ENCODE measurements at places on chromosomes 3 and 15. TPM values are rescaled to one million over a fixed set of nuclear protein-coding genes. Genes with fewer than 3 reads are reported as not detected.

DNA sequence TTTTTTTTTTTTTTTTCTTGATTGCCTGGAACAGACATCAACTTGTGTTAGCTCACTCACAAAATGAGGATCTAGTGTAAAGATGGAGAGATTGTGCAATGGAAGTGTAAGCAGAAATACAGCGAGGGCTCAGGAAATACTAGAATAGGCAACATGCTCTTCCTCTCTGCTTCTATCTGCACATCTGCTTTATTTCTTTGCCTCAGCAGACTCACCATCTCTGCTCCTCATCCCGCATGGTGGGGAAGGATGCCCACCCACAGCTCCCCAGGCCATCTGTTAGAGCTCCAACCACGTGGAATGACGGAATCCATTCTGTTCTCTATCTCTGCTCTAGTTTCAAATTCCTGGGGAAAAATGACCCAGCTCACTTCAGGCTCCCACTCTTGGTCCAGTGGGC, 128.0 kb upstream of the ADAMTS9 start:
- no peak for DNase-seq
- H3K4me1 ChIP-seq: no peaks in the 10 kb centered on the region
- peaks cover 9% of the 10 kb centered on the region for H3K27me3 ChIP-seq

GRCh38 chr3:42277676-42278075, 11.7 kb upstream of the CCK start:
- DNase-seq: no peak
- H3K4me1 ChIP-seq: no peaks in the 10 kb centered on the region
- no peak overlapping the region for H3K27ac ChIP-seq
- H3K4me3 ChIP-seq: no peak overlapping the region

GRCh38 chr15:86162172-86162591, 82.5 kb downstream of the AGBL1 start:
- no peaks in the 10 kb centered on the region for H3K4me1 ChIP-seq
- no peak overlapping the region for H3K27ac ChIP-seq
- no peak for DNase-seq
- H3K4me3 ChIP-seq: no peak overlapping the region
- no peaks in the 10 kb centered on the region for H3K27me3 ChIP-seq

DNA sequence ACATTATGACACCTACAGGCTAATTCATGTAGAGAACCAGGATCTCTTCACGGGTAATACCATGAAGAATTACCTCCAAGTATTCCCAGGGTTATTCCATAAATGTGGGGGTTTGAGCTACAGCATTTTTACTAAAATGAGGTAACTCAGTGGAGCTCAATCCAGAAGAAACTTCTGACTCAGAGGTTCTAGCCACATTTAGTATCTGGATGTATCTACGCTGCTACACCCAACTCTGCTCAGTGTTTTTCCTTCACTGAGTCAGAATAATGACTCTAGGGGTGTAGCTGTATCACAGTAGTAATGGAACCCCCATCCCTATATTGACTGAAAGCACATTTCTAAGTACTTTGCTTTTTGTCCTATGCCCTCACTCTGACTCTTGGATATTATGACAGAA, 52.4 kb downstream of the COPS2 start:
- DNase-seq: no peak
- H3K4me1 ChIP-seq: no peaks in the 10 kb centered on the region
- H3K27ac ChIP-seq: no peak overlapping the region
- H3K4me3 ChIP-seq: no peak overlapping the region

DNA sequence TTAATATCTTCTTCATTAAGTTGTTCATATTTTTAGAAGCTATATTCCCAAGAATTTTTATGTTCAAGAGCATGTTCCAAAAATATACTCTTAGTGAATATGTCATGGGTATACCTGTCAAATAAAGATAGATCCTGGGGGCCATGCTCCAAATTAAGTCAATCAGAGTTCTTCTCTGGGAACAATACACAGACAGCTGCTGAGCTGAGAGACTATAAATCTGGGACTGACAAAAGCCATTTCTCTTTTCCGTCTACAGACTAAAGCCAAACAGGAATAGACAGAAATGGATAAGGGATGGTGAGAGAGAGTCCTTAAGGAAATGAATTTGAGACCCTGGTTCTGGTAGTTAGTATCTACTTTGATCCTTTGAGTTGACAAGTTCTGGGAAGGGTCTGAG, 465.1 kb upstream of the RASGRP1 start:
- no peak overlapping the region for H3K27ac ChIP-seq
- H3K27me3 ChIP-seq: peaks cover 2% of the 10 kb centered on the region
- H3K4me1 ChIP-seq: peaks cover 4% of the 10 kb centered on the region
- H3K4me3 ChIP-seq: no peak overlapping the region

DNA sequence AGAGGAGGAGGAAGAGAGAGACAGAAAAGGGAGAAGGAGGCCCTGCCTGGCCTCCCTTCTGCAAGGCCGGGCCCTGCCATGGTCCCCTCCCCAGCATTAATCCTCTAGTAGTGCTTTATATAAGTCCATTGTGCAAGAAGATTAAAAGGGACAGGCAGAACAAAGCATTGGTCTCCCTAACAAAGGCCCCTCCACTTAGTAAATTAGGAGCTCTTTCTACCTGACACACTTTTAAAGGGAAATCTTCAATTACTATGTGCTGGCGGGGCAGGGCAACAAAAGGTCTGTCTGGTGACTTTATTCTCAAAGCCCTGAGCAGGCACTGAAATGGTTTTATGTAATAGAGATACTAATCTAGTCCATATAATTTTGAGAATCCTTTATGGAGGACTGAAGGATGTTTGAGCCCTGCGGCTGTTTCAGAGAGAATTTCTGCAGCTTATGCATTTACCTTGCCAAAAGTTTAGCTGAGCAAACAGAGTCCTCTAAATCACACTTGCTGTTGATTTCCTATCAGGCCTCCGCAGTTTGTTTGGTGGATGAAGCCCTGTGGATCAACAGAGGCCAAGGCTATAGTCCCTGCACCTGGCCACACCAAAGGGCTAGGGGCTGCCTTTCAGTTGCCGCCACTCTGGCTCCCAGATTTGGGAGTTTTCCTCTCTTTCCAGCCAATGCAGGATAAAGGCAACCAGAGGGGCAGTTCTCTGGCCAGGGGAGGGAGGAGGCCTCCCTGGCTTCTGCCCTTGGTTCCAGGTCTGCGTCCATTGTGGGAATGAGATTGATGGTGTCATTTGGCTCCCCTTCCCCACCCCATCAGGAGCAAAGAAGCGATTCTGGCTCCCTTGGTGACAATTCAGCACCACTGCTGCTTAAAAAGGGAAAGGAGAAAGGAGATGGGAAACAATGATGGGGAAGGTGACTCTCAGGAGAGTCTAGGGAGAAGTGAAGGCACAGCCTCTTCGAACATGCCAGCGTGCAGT, 148.0 kb downstream of the MEGF11 start:
- H3K27ac ChIP-seq: no peak overlapping the region
- no peak overlapping the region for H3K4me3 ChIP-seq
- no peaks in the 10 kb centered on the region for H3K4me1 ChIP-seq
- H3K36me3 ChIP-seq: no peaks in the 10 kb centered on the region
- DNase-seq: no peak

DNA sequence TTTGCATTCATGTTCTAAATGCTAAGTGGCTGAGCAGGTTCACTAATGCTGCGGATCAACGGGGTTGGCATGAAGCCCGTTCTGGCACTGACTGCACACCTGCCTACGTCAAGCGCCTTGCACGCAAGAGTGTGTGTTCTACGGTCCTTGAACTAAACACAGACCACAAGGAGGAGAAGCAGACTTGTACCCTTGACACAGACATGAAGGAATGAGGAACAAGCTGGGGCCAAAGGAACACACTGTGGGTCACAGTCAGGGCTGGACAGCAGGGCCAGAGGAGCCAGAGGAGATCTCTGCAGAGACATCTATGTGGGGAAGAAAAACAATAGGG, 48.0 kb upstream of the LDHAL6B start:
- H3K4me1 ChIP-seq: peaks cover 2% of the 10 kb centered on the region
- peaks cover 41% of the 10 kb centered on the region for H3K36me3 ChIP-seq
- no peaks in the 10 kb centered on the region for H3K27me3 ChIP-seq
- H3K4me3 ChIP-seq: no peak overlapping the region
- no peak overlapping the region for H3K27ac ChIP-seq
- DNase-seq: no peak

GRCh38 chr15:65254356-65254755, 32.3 kb downstream of the PARP16 start:
- peaks cover 8% of the 10 kb centered on the region for H3K4me1 ChIP-seq
- peaks cover 13% of the 10 kb centered on the region for H3K36me3 ChIP-seq
- no peak overlapping the region for H3K4me3 ChIP-seq
- no peak for DNase-seq
- H3K27me3 ChIP-seq: no peaks in the 10 kb centered on the region

DNA sequence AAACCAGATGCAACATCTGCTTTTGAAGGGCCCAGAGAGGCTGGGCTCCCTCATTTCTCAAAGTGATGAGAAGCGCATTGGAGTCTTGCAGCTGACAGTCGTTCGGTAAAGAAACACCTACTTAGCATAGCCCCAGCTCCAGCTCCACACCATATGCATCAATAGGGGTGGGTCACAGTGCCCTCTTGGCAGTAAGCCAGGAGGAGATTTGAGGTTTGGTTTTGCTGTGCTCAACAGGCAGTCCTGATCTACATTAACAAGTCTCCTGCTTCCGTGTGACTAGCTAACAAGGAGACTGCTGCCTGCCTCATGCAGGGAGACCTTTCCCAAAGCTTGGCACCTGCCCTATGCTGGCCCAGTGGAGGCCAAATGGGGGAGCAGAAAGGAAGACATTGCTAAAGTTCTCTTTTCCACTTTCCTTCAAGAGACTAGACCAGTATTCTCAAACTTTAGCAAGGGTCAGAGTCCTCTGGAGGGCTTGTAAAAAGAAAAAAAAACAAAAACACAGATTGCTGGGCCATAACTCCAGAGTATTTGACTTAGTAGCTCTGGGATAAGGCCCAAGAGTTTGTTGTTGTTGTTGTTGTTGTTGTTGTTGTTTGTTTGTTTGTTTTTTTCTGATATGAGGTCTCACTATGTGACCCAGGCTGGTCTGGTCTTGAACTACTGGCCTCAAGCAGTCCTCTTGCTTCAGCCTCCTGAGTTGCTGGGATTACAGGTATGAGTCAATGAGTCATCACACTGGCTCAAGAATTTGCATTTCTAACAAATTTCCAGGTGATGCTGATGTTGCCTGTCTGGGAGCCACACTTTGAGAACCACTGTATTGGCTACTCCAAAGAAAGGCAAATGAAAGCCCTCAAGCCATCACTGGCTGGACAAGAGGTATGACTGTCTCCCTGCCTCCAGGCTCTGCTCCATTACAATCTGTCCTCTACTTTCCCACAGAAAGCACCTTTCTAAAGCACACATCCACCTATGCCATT, 294.9 kb downstream of the RORA start:
- no peak for DNase-seq
- H3K36me3 ChIP-seq: peaks cover 2% of the 10 kb centered on the region
- no peak overlapping the region for H3K27ac ChIP-seq
- peaks cover 4% of the 10 kb centered on the region for H3K4me1 ChIP-seq

- peak overlapping the region; percentile 77 for H3K4me3 ChIP-seq
- H3K36me3 ChIP-seq: no peaks in the 10 kb centered on the region
- no peak overlapping the region for H3K27ac ChIP-seq
- peaks cover 18% of the 10 kb centered on the region for H3K4me1 ChIP-seq
- no peak for DNase-seq
Observed at GRCh38 chr3:123025642-123026521, 1.7 kb downstream of the SEMA5B start.

DNA sequence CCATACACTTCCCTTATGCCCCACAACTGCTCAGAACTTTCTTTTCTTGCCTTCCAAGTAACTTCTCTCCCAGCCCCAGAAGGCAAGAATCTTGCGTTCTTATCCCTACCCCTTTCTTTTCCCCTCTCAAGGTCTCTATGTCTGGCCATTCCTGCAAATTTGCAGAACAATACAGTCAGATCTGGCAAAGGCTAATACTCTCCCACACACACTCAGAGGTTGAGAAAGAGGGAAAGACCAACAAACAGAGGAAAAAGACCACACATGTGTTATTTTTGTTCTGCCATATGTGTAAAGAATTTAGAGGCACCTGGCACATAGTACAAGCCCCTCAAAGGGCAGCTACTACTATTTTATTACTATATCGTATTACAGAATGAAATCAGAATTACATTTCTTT, 25.7 kb downstream of the GJD2 start:
- peaks cover 36% of the 10 kb centered on the region for H3K4me1 ChIP-seq
- H3K27ac ChIP-seq: no peak overlapping the region
- no peak overlapping the region for H3K4me3 ChIP-seq
- peaks cover 11% of the 10 kb centered on the region for H3K27me3 ChIP-seq

- peak overlapping the region; percentile 76 for H3K27ac ChIP-seq
- H3K4me3 ChIP-seq: no peak overlapping the region
- no peaks in the 10 kb centered on the region for H3K27me3 ChIP-seq
- H3K36me3 ChIP-seq: no peaks in the 10 kb centered on the region
- H3K4me1 ChIP-seq: peaks cover 14% of the 10 kb centered on the region
- DNase-seq: no peak
Observed at GRCh38 chr3:4898454-4899313, 80.6 kb upstream of the BHLHE40 start.

- peaks cover 46% of the 10 kb centered on the region for H3K36me3 ChIP-seq
- no peak overlapping the region for H3K4me3 ChIP-seq
- DNase-seq: no peak
Observed at GRCh38 chr3:186073641-186074040, 35.2 kb downstream of the ETV5 start.

DNA sequence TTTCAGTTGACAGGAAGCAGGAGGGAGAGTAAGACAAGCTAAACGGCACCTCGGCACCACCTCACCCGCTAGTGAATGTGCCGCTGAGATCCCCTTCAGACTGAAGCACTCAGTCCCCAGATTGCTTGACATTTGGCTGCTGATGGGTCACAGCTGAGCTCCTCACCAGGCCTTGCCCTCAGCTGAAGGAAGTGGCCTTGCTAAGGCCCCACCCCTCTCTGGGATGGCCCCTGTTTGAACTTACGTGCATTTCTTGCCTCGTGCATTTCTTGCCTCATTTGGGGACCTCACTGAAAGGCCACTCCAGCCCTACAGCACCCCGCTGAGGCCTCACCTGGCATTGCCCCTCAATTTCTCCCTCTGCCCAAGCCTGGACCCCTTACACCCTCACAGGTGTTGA, 39.8 kb downstream of the EOGT start:
- no peak overlapping the region for H3K4me3 ChIP-seq
- H3K27ac ChIP-seq: no peak overlapping the region
- peaks cover 35% of the 10 kb centered on the region for H3K27me3 ChIP-seq

DNA sequence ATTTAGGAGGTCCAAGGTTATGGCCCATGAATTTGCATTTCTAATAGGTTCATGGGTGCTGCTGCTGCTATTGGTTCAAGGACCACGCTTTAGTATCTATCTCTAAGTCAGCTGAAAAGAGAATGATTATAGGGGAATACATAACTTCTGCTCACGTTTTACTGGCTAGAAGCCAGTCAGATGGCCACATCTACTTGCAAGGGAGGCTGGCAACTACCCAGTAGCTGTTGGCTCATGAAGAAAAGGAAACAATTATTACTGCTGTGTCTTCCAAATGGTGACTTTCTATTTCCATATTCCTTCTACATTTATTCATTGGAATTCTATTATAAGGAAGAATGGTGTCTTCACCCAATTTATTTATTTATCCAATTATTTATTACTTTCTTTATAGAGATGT, 54.2 kb downstream of the SLC25A36 start:
- no peak overlapping the region for H3K4me3 ChIP-seq
- H3K4me1 ChIP-seq: no peaks in the 10 kb centered on the region
- DNase-seq: no peak
- no peaks in the 10 kb centered on the region for H3K36me3 ChIP-seq
- H3K27ac ChIP-seq: no peak overlapping the region
- H3K27me3 ChIP-seq: peaks cover 24% of the 10 kb centered on the region

Gene ATOSA
- total RNA-seq: 37.1 TPM

Gene POC1A
- 5.1 TPM for total RNA-seq

Gene FGF7
- total RNA-seq: 0.32 TPM

Gene CAMK1
- 10.7 TPM for total RNA-seq

Gene REC114
- not detected for total RNA-seq

Gene COL8A1
- total RNA-seq: 3,403 TPM

Gene PARL
- 45.5 TPM for total RNA-seq

Gene DLL4
- total RNA-seq: 0.39 TPM

Gene GPR160
- total RNA-seq: not detected

Gene CHDH
- total RNA-seq: 0.81 TPM

Gene AMOTL2
- 195 TPM for total RNA-seq

All from osteocyte (in vitro differentiated cells).